ENCODE measurements at places on chromosomes 1 and 21. TPM values are rescaled to one million over a fixed set of nuclear protein-coding genes. Genes with fewer than 3 reads are reported as not detected.

The IL24 gene
- 0.77 TPM for total RNA-seq

The CCNL2 gene
- total RNA-seq = 102 TPM

The TNFRSF4 gene
- not detected for total RNA-seq

The FAM131C gene
- total RNA-seq = not detected

The AHDC1 gene
- total RNA-seq = 7.1 TPM

The S100A3 gene
- 1.3 TPM for total RNA-seq

The GPR25 gene
- total RNA-seq = not detected

The SLC30A2 gene
- 0.31 TPM for total RNA-seq

The PALMD gene
- not detected for total RNA-seq

The F5 gene
- not detected for total RNA-seq

The LCE1C gene
- not detected for total RNA-seq

The PAX7 gene
- not detected for total RNA-seq

The DNALI1 gene
- 3.4 TPM for total RNA-seq

The LRRC71 gene
- total RNA-seq = not detected

All from melanocyte of skin (primary cell).